ENCODE measurements at places on chromosomes 6 and 20. TPM values are rescaled to one million over a fixed set of nuclear protein-coding genes. Genes with fewer than 3 reads are reported as not detected.

KHDC1L gene
- total RNA-seq = 0.33 TPM

TMC2 gene
- total RNA-seq = not detected

RGS19 gene
- total RNA-seq = 21.3 TPM

VIP gene
- total RNA-seq = not detected

TSPYL4 gene
- 9.3 TPM for total RNA-seq

SLC22A16 gene
- not detected for total RNA-seq

ADAM33 gene
- 0.33 TPM for total RNA-seq

FOXA2 gene
- not detected for total RNA-seq

TTLL9 gene
- not detected for total RNA-seq

METTL24 gene
- 6.6 TPM for total RNA-seq

HTR1E gene
- total RNA-seq = not detected

SLC17A9 gene
- total RNA-seq = 33.6 TPM

NINL gene
- total RNA-seq = 6.0 TPM

BPIFA1 gene
- not detected for total RNA-seq

PGC gene
- total RNA-seq = not detected

FAM83B gene
- total RNA-seq = 3.6 TPM

TINAG gene
- 0.16 TPM for total RNA-seq

ASF1A gene
- 7.4 TPM for total RNA-seq

RSPO3 gene
- 0.25 TPM for total RNA-seq

GRM1 gene
- 0.25 TPM for total RNA-seq

SERAC1 gene
- total RNA-seq = 5.5 TPM

SRXN1 gene
- 26.9 TPM for total RNA-seq

IMPG1 gene
- not detected for total RNA-seq

MCHR2 gene
- not detected for total RNA-seq

DACT2 gene
- under 0.01 TPM for total RNA-seq

TASP1 gene
- total RNA-seq = 3.2 TPM

NHLRC1 gene
- 1.9 TPM for total RNA-seq

RCAN2 gene
- 0.89 TPM for total RNA-seq

BTNL2 gene
- total RNA-seq = not detected

NTSR1 gene
- not detected for total RNA-seq

ZDHHC14 gene
- total RNA-seq = 6.6 TPM

MPIG6B gene
- not detected for total RNA-seq

BHLHE23 gene
- total RNA-seq = not detected

CST4 gene
- total RNA-seq = not detected

GSTA4 gene
- total RNA-seq = 13.4 TPM

NMBR gene
- 0.33 TPM for total RNA-seq

EYS gene
- not detected for total RNA-seq

ETV7 gene
- total RNA-seq = 0.33 TPM

ZNF334 gene
- total RNA-seq = 1.1 TPM

SNTA1 gene
- total RNA-seq = 18.7 TPM

CLPSL1 gene
- not detected for total RNA-seq

C20orf141 gene
- 0.76 TPM for total RNA-seq

CGA gene
- total RNA-seq = not detected

SLC17A2 gene
- not detected for total RNA-seq

TMEM200A gene
- 4.9 TPM for total RNA-seq

SLC25A27 gene
- 1.3 TPM for total RNA-seq

POLH gene
- total RNA-seq = 11.3 TPM

HS3ST5 gene
- total RNA-seq = not detected

KIAA1755 gene
- 7.5 TPM for total RNA-seq

IL17F gene
- not detected for total RNA-seq

PROCR gene
- 92.4 TPM for total RNA-seq

Measured in mesangial cell (primary cell).